ENCODE measurements at places on chromosomes 16 and 17. TPM values are rescaled to one million over a fixed set of nuclear protein-coding genes. Genes with fewer than 3 reads are reported as not detected.

MRPL38 gene
- total RNA-seq, result 84.2 TPM

RAI1 gene
- total RNA-seq, result 15.8 TPM

GCGR gene
- total RNA-seq, result 0.67 TPM

EVPLL gene
- 0.12 TPM for total RNA-seq

KRT33A gene
- total RNA-seq, result not detected

CCL15 gene
- total RNA-seq, result 81.3 TPM

BAIAP3 gene
- total RNA-seq, result 12.3 TPM
